ENCODE measurements at places on chromosomes 11 and 22.

GRCh38 chr11:75536786-75537641, 11.3 kb upstream of the GDPD5 start:
- DNase-seq = no peak

GRCh38 chr11:77396305-77396704, 77.6 kb downstream of the PAK1 start:
- DNase-seq = no peak

- DNase-seq = no peak
These were observed 11.1 kb downstream of the SREBF2 start for GRCh38 chr22:41844036-41844435.

GRCh38 chr22:45452565-45453379, 39.3 kb downstream of the RIBC2 start:
- DNase-seq = no peak

DNA sequence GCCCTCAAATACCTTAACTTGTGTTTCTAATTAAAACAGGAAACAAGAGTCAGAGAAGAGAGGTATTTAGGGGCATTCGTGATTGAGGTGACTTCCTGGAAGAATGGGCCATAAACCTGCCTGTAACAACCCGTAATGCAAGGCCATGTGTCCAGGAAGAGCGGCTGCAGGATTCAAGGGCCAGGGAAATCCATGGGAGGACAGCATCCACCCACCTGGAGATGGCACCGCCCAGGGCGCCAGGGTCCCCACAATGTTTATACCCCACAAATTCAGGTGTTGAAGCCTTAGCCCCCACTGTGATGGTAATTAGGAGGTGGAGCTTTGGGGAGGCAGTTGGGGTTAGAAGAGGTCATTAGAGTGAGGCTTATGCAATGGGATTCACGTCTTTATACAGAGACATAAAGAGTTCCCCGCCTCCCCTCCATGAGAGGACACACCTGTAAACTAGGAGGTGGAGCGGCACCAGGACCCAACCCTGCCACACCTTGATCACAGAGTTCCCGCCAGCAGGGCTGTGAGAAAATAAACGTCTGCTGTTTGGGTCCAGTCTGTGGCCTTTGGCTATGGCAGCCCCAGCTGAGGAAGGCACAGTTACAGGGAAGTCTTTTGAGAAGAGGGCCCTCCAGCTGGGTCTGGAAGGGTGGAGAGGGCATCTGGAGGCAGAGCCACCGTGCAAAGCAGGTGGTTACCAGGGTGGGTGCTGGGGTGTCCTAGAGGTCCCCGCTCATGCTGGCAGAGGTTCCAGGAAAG, 1394.3 kb downstream of the TBC1D22A start:
- no peak for DNase-seq

DNA sequence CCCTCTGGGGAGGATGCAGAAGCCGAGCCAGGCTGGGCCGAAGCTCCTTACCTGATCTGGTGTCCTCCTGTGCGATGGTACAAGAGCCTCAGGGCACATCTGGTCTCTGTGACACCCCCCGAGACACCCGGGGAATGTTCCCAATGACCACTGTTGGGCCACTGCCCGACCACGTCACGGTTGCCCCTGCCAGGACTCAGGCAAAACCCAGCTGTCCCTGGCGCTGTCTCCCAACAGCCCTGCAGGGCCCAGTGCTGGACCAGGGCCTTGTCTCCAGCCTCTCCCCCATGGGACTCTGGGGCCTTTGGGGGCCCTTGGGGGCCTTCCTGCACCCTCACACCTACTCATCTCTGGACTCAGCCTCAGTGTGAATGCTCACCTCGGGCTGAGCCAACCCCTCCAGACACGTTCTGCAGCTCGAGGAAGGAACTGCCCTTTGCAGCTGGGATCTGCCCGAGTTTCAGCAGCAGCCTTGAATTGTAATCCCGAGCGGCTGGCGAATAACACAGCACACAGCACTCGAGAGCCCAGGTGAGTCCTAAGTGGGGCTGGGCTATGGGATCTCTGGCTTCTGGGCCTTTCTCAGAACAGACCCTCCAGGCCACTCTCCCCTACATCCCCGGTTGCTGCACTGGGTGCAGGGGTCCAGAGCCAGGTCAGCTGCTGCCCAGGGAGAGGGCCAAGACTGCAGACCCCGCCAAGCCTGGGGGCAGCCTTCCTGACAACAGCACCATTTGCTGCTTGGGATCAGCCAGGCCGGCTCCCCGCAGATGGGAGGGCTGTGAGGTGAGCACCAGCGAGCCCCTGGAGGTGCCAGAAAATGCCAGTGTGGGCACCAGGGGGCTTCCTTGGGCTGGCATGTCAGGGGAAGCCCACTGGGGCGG, 39.8 kb downstream of the RTN4R start:
- no peak for DNase-seq

DNA sequence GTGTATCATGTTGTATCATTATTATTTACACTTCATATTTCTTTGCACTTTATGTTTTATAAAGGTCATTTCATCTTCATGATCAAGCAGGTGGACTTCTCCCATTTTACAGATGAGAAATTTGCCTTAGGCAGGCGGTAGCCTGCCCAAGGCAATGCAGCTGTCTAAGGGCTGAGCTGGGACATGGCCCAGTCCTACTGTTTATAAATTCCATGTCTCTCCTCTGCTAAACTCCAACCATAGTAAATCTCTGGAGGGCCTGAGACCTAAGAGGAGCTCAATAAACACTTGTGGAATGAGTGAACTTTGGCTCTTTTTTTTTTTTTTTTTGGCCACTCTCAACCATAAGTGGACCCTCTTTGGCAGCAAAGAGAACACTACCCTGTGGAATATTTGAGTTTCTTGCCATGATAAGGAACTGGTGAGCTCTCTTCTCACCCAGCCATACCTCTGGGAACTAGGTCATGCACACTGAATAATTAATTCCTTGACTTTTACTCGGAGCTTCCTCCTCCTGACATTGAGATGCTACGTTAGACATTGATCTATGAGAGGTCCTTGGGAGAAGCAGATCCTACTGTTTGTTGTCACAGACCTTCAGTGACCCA, 29.9 kb downstream of the MICAL2 start:
- DNase-seq = no peak

- no peak for DNase-seq
These were observed 402.4 kb upstream of the DDI1 start for GRCh38 chr11:103633819-103634590.

DNA sequence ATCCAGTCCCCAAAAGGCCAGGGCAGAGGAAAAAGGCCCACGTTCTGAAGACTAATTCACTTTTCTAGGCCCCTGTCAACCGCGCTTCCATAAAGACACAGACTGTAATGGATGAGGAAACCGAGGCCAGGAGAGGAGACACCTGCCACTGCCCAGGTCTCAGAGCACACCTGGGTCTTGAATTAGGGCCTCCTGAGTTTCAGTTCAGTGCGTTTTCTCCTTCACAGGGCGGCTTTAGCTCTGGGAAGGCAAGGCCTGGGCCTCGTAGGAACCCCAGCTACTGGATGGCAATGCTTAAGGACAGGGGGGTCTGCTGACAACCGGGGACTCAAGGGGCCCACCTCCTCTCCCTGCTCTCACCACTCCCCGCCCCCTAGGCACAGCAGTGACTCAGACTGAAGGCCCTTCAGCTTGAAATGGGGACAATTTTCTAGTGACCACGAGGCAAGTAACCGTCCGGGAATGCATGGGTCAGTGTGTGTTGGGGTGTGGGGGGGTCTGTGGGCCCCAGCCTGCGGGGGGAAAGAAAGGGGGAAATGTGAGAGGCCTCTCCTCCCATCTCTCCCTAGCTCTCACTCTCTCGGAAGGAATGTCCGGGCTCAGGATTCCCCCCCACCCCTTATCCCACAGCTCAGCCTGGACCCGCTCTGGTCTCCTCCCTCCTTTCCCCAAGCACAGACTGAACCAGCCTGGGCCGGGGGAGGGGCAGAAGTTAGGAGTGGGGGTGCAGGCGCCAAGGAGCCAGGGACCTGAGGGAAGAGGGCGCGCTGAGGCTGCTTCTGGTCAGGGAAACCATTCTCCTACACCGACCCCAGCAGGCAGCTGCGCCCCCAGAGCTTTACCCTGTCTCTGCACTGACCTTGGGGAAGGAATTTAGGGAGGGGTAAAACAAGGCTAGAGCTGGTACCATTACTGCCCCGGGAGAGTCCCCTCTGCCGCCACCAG, 17.2 kb downstream of the CREB3L1 start:
- DNase-seq = no peak

GRCh38 chr22:30170129-30170528, 76.4 kb downstream of the LIF start:
- no peak for DNase-seq

GRCh38 chr11:21785351-21785750, 407.5 kb upstream of the ANO5 start:
- DNase-seq = no peak

GRCh38 chr22:29587938-29588699, 7.2 kb upstream of the NIPSNAP1 start:
- DNase-seq = no peak

- DNase-seq = no peak
These were observed 42.7 kb downstream of the GDPD5 start for GRCh38 chr11:75482931-75483469.

DNA sequence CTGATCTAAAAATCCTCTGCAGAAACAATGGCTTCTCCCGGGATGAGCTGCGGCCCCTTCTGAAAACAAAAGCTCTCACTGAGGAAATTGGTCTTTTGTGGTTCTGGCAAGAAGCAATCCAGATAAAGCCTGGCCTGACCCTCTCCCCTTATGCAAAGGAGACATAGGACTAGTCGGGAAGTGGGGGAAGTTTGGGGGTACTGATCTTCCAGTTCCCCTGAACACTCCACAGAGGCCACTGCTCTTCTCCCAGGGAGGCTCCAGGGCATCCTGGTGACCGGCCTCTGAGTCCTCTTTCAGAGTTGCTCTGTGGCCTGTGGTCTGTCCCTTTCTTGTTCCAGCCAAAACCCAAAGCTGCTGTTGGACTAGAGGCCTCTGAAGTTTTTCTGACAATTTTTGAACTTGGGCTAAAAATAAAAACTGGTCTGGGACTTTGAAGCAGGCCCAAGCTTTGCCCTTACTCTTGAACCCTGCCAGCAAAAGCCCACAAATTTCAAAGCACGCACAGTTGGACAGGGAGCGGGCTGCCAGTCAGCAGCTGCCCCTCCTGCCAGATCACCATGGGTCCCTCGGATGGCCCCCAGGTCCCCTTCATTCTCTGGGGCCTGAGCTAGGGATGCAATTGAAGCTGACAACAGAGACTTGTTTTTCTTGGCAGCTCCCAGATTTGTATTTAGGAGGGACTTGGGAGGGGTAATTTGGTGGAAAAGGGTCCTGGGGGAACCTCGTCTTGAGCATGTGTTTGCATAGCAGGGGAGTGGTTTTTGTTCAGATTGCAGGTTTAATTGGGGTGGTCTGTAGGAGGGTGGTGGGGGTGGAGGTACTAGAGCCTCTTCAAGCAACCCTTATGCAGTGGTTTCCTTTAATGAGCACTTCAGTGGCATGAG, 381.6 kb upstream of the CADM1 start:
- no peak for DNase-seq

- no peak for DNase-seq
These were observed 1.1 kb downstream of the SYT7 start for GRCh38 chr11:61579676-61580270.

- no peak for DNase-seq
These were observed 86.8 kb downstream of the BMAL1 start for GRCh38 chr11:13364388-13364787.

GRCh38 chr11:72513411-72513810, 79.1 kb upstream of the CLPB start:
- DNase-seq = no peak

GRCh38 chr11:9065607-9066432, 25.6 kb downstream of the SCUBE2 start:
- DNase-seq = no peak

DNA sequence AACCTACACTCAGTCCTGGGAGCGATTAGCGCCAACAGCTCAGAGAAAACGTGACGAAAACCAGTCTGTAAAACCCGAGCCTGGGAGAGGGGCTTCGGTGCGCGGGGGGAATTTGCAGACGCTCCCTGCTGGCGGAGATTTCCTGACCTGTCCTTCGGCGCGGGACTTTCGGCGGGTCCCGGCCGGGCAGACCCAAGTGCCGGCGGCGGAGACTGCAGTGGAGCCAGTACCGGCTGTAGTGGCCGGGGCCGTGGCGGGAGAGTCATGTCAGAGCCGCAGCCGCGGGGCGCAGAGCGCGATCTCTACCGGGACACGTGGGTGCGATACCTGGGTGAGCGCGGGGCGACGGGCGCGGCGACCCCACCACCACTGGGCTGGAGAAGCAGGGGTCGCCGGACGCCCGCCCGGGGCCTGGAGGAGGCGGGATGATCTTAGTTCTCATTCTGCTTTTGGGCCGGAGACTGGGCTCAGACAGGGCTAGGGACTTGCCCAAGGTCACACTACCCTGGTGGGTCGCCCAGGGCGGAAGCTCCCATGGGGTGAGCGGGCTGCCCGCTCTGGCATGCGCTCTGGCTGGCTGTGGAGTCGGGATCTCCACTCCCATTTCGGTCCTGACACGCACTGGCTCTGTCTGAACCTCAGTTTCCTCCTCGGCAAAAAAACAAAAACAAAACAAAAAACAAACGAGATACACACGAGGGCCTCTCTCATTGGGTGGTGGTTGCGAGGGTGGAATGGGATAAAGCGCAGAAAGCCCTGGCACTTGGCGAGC, at the start of gene MTFP1:
MTFP1 (plus strand) TSS at position 153 of the 772 bp plus-strand sequence; CDS start at position 265, 112 bp downstream.
- no peak for DNase-seq

- no peak for DNase-seq
These were observed 20.9 kb downstream of the ATXN10 start for GRCh38 chr22:45692549-45692948.

DNA sequence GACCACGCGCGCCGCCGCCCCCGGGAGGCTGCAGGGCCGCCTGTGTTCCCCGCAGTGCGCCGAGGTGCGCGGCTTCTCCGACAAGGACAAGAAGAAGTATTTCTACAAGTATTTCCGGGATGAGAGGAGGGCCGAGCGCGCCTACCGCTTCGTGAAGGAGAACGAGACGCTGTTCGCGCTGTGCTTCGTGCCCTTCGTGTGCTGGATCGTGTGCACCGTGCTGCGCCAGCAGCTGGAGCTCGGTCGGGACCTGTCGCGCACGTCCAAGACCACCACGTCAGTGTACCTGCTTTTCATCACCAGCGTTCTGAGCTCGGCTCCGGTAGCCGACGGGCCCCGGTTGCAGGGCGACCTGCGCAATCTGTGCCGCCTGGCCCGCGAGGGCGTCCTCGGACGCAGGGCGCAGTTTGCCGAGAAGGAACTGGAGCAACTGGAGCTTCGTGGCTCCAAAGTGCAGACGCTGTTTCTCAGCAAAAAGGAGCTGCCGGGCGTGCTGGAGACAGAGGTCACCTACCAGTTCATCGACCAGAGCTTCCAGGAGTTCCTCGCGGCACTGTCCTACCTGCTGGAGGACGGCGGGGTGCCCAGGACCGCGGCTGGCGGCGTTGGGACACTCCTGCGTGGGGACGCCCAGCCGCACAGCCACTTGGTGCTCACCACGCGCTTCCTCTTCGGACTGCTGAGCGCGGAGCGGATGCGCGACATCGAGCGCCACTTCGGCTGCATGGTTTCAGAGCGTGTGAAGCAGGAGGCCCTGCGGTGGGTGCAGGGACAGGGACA, 2.7 kb downstream of the NLRP6 start:
- no peak for DNase-seq

DNA sequence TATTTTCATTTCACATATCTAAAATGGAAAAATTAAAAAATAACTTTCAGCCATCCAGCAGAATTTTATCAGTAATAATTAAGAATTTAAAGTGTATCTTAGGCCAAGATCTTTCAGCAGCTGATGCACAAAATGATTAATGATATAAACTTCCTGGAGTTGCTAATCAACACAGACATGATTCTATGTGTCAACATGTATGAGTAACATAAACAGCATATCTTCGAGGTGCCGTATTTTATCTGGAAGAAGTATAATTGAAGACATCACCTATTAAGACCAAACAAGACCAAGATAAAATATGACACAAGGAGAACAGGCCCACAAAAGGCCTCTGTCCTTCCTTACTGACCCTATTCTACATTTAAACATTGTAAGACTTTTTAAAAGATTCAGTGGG, 45.2 kb downstream of the SLC5A12 start:
- no peak for DNase-seq

GRCh38 chr22:20833225-20833665, 25.4 kb downstream of the PI4KA start:
- no peak for DNase-seq
